ENCODE measurements at places on chromosomes 12 and 14.

- DNase-seq: no peak
Observed at GRCh38 chr14:53192052-53192760, 39.1 kb upstream of the DDHD1 start.

GRCh38 chr12:9899209-9899608 lies 17.9 kb downstream of the KLRF2 start:
- no peak for DNase-seq

GRCh38 chr12:112685321-112685720 lies 106.2 kb upstream of the RPH3A start:
- no peak for DNase-seq

- DNase-seq: no peak
Observed at GRCh38 chr12:117522559-117522958, 161.1 kb upstream of the NOS1 start.

DNA sequence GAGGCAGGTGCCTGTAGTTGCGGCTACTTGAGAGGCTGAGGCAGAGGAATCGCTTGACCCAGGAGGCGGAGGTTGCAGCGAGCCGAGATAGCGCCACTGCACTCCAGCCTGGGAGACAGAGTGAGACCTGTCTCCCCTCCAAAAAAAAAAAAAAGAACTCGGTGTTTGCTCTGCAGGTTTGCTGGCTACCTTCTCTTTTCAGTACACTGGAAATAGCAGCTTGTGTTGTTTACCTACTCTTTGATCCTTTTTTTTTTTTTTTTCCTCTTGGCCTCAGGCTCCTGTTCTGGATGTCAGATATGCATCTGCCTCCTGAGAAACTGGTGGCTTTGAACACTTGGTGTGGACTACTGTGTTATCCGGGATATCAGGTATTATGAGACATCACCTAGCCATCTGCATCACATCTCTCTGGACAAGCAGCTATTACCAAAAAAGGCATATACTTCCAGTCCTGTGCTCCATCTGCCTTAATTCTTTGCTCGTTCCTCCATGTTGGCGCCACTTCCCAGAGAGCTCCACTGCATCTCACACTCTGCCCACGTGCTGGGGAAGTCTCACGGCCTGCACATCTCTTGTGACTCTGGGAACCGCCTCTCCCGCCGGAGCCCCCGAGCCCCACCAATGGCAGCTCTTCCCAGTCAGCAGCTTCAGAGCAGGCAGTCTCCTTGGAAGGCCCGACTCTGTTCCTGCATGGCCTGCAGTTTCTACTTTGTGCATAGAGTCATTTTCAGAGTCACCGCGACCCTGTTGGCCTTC lies 50.9 kb upstream of the TRAF3 start:
- DNase-seq: no peak

DNA sequence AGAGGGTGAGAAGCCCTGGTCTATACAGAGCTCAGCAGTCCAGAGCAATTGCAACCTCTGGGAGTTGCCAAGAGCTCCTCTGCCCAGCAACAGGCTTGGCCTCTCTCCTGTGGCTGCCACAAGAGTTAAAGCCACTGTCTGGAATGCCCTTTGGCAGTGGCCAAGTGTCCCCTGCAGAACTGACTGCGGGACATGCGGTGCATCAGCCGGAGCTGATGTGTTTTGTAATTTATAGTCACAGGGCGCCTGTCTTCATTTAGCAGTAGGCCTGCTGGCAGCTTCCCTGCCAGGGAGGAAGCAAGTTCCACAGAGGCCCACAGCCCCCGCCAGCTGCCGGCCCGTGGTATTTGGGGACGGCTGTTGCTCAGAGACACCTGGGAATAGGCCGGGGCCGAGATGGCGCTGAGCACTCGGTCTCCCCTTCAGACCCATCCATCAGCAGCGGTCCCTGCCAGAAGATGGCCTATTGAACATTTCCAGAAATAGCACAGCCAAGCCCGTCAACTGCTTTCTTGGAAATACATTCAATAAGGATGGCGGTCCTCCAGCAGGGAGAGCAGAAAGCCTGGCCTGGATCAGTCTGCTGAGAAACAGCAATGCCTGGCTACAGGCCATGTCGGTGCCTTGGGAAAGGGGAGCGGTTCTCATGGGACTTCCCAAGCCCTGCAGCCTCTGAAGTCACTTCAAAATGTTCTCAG lies 217.4 kb downstream of the CRADD start:
- DNase-seq: no peak
